ENCODE measurements at places on chromosomes 7 and 10.

GRCh38 chr10:86294346-86295265 is 72.0 kb downstream of the GRID1 start:
- peak; percentile 16 for DNase-seq

GRCh38 chr7:43565786-43566185 is 17.1 kb upstream of the STK17A start:
- no peak for DNase-seq

GRCh38 chr7:52723606-52724005 is 311.8 kb upstream of the POM121L12 start:
- no peak for DNase-seq

- DNase-seq: no peak
Observed at GRCh38 chr7:80231707-80232106, 97.1 kb downstream of the GNAI1 start.

GRCh38 chr10:128575761-128576160 is 449.5 kb upstream of the MKI67 start:
- no peak for DNase-seq

DNA sequence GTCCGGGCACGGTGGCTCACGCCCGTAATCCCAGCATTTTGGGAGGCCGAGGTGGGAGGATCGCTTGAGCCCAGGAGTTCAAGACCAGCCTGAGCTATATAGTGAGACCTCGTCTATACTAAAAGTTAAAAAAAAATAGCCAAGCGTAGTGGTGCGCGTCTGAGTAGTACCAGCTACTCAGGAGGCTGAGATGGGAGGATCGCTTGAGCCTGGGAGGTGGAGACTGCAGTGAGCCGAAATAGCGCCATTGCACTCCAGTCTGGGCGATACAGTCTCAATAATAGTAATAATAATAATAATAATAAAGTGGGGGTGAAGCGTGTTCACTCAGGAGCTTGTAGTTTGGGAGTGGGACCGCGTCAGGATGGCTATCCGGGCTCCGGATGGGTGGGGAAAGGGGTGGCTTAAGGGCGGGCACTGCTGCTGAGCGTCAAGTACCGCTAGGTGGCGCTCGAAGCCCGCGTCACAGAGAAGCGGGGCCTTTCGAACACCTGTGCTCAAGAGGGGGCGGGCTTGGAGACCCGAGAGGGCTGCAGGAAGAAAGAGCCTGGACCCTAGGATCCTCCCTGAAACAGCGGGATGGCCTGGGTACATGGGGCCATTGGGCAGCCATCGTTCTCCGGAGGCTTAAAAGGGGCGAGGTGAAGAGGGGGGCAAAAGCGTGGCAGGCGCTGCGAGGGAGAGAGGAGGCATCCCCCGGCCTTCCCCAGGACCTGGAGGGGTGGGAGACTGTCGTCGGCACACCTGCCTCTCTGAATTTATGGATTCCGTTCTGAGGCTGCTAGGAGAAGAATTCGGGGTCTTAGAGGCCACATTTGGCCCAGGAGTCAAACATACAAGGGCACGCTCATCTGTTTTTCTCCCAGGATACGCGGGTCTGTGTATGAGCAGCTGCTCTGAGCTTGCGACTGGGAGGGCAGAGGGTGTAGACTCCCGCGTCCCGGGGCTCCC is 14.5 kb downstream of the LBX1 start:
- peak; percentile 50 for DNase-seq

DNA sequence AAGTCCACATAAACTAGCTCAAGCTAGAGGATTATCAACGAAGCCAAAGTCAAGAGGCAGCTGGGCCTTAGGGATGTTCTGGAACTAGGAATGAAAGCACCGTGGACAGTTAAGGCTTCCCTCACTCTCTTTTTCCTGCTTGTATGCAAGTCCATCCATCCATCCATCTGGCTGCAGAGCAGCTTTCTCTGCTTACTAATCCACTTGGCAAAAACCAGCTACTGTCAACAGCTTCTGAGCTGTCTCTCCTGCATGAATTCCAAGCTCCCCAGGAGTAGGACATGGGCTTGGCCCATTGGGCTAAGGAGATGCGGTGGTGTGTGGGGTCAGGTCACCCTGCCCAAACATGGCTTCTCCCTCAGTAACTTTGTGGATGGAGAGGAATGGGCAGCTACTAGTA is 66.2 kb downstream of the NAMPT start:
- DNase-seq: no peak

GRCh38 chr10:43267811-43268210 is 946 bp upstream of the RASGEF1A start:
- DNase-seq: no peak

DNA sequence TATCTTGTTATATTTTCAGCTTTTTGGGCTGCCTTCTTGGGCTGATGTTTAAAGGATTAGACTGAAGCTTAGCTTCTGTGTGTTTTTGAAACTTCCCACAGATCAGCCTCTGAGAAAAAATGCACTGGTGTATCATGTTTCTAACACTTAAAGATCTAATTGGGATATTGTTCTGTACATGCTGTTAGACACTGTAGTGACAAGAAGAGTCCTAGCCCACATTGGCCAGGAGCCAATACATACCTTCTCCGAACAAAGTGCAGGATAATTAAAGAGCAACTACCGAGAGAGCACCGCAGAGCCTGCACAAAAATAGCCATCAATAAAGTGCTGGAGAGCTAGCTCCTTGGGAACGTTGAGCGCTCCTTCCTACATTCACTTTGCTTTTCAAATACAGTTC is 289.4 kb upstream of the SP8 start:
- no peak for DNase-seq

DNA sequence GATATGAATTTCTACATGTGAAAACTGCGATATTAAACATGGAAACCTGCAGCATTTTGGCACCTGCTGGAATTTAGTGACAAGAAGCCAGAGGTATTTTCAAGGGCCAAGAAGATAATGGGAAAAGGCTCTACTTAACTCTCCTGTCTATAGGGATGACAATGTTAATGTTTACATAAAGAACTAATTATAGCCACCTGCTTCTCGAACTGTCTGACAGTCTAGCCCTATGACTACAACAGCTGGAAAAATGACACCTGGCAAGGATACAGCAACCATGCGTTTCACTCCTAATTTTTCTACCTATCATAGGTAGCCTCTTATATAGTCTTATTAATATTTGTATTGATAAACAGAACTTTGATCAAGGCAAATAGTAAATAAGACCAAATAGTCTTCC is 49.6 kb downstream of the MAGI2 start:
- no peak for DNase-seq

DNA sequence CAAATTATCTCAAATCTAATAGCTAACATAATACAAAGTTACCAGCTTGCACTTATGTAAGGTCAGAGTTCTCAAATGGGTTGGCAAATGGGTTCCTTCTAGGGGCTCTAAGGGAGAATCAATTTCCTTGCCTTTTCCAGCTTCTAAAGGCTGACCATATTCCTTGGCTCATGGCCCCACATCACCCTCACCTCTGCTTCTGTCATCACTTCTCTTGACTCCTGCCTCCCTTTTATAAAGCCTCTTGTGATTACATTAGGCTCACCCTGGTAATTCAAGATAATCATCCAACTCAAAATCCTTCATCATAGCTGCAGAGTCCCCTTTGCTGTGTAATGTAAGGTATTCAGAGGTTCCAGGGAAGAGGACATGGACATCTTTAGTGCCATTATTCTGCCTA is 42.1 kb downstream of the CHN2 start:
- no peak for DNase-seq

GRCh38 chr7:31023877-31024276 is 28.2 kb upstream of the ADCYAP1R1 start:
- no peak for DNase-seq

- no peak for DNase-seq
Observed at GRCh38 chr10:23686722-23687121, 247.8 kb downstream of the OTUD1 start.

- DNase-seq: no peak
Observed at GRCh38 chr10:7478727-7479457, 68.1 kb upstream of the SFMBT2 start.

DNA sequence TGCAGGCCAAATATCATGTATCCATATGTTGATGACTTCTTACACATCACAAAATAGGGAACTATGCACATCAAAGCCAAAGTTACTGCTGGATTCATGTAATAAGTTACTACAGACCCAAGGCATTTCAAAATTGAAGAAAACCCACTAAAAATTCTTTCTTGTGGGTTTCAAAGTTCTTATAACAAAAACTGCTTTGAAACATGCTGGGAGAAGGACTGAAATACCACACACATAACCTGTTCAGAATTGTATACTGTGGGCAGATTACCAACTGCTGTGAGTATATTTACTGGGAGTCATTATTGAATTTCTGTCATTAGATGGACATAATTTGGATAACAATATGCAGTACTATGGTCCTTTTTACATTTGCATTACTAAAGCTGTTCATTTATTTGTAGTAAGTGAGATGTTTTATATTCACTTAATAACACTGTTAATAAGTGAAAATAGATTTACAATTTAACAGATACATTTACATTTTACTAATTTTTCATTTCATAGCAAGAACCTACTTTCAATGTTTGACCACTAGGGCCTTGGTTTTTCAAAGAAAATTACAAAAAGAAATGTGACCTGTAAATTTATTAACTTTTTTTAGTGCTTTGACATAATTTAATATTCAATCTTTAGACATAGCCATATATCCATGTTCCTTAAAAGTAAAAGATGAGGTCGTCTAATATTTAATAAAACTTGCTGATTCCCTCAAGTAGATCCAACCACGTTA is 132.6 kb downstream of the MAGI2 start:
- DNase-seq: no peak
